Hematopoietic multipotent progenitor cell treated with erythropoietin and hydrocortisone succinate and interleukin-3 and kit ligand, for 17 days (in vitro differentiated cells): ENCODE measurements at places on chromosomes 16 and 17.

- no peak for DNase-seq
Observed at GRCh38 chr17:71441098-71441497, 679.7 kb upstream of the SOX9 start.

- no peak for DNase-seq
Observed at GRCh38 chr16:31005350-31006085, 4.9 kb downstream of the STX1B start.

DNA sequence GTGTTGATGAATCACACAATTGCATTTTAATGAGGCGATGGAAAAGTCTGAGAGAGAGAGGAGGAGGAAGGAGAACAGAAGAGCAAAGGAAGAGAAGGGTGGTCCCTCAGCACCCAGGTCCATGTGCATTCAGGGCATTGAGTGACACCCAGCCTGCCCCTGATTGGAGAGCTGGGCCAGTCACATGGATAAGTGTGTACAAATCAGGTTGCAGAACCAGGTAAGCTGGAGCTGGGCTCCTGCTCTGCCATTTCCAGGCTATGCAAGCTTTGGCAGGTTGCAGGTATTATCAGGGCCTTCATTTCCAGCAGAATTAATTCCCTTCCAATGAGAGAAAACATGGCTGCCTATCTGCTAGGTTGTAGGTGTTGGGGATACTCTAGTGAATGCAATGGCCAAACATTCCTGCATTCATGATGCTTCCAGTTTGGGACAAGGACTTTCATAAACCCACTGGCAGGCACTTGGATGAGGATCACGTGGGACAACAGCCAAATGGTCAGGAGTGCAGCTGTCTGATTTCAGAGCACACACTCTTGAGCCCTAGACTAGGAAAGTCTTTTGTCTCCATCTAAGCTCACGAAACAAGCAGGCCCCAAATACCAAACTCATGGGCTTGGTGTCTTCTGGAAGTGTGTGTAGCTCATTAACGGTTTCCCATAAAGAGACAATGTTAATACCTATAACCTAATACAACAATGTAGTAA lies 577.9 kb upstream of the CDH5 start:
- no peak for DNase-seq

DNA sequence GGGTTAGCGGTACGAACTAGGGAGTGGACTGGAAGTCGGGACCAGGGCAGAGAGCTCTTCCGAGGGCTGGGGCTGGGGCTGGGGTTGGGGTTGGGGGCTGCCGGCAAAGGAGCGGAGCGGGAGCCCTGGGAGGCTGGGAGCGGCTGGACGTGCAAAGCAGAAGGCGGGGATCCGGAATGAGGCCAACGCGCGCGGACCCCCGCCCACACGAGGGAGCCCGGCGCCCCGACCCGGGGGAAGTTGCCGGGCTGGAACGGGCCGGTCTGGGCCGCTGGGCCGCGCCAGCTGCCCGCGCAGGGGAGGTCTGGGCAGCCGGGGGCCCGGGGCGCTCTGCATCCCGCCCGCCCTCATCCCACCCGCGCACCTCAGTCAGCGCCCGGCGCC lies 323 bp downstream of the ST3GAL2 start:
- peak; percentile 36 for DNase-seq
